ENCODE measurements at places on chromosomes 2 and 18.

DNA sequence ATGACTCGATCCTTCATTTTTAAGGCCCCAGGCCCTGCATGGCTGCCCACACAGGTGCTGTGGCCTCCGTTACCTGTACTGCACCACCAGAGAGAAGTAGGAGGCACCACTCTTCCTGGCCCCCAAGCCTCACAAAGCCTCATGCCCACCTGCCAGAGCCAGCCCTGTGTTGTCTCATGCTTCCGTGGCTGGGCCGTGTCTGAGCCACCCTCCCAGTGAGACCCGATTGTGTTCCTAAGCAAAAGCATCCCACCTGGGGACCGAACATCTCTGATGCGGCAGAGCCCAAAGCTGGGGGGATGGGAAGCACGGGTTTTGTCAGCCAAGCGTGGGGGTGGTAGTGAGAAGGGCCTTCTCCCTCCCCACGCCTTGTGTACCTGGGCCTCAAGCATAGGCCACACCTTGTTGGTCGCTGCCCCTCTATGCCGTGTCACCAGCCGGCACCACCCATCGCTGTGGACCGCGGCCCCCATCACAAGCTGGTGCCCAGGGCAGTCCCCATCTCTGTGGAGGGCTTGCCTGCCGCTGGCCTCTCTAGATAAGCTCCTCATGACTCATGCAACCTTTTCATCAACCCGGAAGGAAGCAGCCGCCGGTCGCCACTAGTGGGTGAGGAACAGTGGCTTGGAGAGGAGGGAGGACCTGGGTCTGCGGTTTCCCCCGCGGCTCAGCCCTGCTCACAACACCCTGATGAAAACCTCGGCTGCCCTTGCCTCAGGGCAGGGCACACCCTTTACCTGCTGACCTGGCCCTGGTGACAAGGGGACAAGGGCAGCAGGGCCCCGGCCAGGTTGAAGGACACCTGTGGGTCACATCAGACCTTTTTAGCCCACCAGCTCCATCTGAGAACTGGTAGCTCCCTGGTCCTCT is 2.7 kb upstream of the RNPEPL1 start:
- DNase-seq: no peak

DNA sequence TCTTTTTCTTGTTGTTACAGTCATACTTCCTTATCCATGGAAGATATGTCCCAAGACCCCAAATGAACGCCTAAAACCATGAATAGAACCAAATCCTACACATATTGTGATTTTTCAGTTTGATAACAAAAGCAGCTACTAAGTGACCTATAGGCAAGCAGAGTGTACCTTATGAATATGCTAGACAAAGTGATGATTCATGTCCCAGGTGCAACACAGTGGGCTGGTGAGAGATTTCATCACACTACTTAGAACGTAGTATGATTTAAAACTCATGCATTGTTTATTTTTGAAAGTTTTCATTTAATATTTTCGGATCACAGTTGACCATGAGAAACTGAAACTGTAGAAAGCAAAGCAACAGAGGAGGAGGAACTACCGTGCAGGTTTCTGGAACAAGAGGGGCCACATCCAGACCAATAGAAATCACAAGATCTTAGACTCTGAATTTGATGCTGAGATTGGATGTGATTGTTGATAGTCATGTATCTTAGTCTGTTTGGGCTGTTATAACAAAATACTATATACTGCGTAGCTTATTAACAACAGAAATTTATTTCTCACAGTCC is 470.8 kb upstream of the VRK2 start:
- DNase-seq: no peak

- no peak for DNase-seq
Measured at GRCh38 chr2:239734436-239735005, 290.6 kb downstream of the NDUFA10 start.

- no peak for DNase-seq
Measured at GRCh38 chr2:212959471-212960117, 191.8 kb downstream of the IKZF2 start.

- DNase-seq: peak; percentile 15
Measured at GRCh38 chr2:157627594-157628476, 829 bp downstream of the ACVR1C start.

DNA sequence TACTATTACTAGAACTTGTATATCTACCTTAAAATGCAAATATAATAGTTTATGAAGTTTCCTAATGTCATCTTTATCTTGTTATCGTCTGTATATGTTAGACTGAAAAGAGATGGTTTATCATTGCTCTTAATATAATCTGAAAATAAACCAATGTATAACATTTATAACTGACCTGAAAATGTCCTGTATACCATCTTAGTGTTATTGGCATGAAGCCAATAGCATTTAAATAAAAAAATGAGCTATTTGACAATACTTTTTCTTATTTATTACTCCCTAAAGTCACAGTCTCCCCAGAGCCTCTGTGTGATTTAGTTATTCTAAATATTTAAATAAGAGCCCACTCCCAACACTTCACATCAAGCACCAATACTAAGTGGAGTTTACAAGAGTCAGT is 1.8 kb downstream of the VWC2L start:
- no peak for DNase-seq

GRCh38 chr2:188196343-188197008 is 95.2 kb upstream of the GULP1 start:
- DNase-seq: no peak

DNA sequence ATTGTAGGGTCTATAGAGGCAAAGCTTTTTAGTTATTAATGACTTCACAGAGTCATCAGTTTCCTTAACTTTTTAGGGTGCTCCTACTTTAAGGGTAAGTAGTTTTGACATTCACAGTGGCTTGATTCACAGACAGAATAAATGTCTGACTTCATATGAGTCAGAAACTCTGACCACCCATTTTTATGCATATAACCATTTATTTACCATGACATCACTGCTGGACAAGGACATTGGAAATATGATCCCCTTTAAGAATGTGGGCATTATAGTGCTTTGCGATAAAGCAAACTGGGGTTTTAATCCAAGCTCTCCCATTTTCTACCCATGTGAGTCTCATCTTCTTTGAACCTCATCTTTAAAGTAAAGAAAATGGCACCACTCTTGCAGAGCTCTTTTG is 162.0 kb upstream of the MC4R start:
- DNase-seq: no peak

DNA sequence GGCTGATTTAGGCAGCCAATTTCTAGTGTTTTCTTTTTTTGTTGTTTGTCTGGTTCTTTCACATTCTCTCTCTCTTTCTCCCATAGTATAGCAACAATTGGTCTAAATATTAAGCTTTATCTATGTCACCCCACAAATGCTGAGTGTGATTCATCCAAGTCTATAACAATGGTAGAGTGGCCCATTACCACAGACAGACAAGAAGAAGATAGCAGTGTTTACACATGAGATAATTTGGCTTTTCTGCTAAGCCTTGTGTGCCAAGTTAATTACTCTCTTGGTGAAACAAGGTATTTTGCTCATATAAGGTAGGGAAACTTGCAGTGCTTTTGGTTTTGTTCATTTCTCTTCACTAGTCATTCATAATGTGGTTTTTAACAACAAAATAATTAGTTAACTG is 166.5 kb downstream of the SLC8A1 start:
- no peak for DNase-seq

- DNase-seq: no peak
Measured at GRCh38 chr2:232293191-232293590, 85.4 kb upstream of the ALPP start.

- no peak for DNase-seq
Measured at GRCh38 chr2:197576631-197577030, 60.8 kb downstream of the MOB4 start.

DNA sequence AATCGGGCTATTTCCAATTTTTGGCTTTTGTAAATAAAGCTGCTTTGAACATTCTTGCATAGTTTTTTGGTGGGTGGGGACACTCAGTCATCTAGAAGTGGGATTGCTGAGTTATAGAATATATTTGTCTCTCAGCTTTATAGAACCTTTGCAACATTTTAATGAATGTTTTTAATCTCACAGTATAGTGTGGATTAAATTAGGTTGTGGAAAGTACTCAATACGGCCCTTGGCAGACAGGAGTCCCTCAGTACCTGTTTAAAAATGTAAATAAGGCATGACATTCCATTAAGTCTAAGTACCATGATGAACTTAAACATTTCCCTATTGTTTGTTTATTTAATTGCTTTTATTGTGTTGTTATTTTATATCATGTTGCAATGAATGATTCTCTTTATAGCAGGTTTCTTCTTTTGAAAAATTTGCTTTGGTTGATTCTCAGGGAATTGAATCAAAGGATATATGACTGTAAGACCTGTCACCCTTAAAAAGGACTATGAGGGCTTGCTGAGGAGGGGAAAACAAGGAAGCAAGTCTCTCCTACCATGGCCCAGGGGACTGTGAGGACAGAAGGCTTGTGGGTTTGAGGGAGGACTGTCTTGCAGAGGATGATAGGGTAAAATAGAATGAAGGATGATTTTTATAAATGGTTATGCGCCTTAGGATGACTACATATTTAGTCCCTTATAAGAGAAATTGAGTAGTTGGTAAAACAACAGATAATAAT is 165.1 kb downstream of the RPIA start:
- DNase-seq: no peak

DNA sequence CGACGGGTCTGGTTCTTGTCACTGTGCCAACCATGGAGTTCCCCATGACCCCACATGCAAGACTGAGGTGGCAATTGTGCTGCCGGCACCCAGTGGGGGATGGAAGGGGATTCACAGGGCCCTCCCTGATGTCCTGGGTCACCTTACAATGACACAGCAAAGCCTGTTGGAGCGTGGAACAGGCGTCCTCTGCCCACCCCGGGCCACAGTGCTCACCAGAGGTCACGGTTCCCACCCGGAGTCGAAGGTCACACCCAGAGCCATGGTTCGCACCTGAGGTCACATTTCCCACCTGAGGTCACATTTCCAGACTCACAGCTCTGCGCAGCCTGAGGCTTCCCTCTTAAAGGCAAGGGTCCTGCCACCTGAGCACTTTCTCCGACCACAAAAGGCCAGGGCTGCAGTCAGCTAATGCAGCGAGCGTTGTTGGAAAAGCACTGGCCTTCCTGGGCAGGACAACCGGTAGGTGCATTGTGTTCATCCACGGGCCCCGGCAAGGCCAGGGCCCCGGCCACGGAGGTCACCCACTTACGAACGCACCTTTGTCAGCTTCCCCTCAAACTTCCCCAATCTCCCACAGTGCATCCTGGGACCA is 24.0 kb downstream of the KIF1A start:
- no peak for DNase-seq

DNA sequence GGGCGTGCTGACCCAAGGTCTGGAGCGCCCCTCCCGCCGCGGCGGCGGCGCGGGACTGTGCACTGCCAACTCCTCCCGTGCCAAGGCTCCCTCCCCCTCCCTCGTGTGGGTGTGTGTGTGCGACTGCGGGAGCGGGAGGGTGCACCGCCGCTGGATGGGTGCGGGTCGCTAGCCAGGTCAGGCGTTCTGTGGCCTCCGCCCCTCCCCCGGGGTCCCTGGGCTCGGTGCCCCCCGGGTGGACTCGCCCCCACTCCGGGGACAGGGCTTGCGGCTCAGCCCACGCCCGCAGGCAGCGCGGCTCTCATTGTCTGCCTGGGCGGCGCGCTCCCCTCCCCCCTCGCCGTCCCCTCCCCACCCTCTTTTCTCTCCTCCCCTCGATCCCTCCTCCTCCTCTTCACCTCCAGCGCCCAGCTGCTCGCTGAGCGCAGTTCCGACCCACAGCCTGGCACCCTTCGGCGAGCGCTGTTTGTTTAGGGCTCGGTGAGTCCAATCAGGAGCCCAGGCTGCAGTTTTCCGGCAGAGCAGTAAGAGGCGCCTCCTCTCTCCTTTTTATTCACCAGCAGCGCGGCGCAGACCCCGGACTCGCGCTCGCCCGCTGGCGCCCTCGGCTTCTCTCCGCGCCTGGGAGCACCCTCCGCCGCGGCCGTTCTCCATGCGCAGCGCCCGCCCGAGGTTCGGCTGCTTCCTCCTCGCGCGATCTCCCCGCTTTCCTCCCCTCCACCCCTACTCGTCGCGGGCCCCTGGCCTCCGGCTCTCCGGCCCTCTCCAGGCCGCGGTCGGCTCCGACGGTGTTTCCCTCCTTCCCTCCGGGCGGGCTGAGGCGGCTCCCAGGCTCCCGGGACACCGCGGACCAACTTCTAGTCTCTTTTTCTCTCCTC is at the start of gene GATA6:
Gene GATA6 (plus strand): TSS at position 579 of the 878 bp plus-strand sequence. CDS start 1,556 bp downstream, outside the sequence.
- peak; percentile 74 for DNase-seq

DNA sequence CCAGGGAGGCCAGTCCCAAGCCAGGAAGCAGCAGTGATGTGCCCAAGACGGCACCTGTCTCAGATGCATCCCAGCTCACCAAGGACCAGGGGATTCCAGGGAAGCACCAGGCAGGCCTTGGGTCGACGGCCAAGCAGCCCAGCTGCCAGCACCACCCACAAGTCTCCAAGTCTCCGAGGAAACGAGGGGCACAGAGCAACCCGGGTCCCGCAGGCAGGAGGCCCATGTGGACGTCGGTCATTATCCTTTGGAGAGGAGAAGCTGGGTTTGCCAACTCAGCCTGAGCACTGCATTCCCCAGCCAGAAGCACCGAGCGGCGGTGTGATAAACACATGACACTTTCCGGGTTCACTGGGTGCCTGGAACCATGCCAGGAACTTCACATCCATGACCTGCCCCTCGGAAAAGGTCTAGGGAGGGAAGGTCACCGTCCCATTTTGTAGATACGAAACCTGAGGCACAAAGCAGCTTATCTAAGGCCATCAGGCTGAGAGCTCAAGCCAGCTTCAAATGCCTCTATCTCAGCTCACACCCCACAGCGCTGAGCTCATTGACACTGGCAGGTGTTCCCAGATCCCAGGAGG is 104.5 kb downstream of the ZNF516 start:
- no peak for DNase-seq

- DNase-seq: no peak
Measured at GRCh38 chr2:27707462-27708256, 44.0 kb downstream of the SLC4A1AP start.

DNA sequence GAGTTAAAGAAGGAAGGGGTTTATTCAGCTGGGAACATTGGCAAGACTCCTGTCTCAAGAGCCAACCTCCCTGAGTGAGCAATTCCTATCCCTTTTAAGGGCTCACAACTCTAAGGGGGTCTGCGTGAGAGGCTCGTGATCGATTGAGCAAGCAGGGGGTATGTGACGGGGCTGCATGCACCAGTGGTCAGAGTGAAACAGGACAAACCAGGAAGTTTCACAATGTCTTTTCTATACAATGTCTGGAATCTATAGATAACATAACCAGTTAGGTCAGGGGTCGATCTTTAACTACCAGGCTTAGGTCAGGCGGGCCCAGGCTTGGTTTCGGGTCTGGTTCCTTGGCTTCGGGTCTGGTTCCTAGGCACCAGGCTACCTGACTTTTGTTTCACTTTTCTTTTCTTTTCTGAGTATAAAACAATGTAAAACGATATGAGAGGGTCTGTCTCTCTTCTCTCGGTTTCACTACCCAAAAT is 30.1 kb upstream of the LIPG start:
- no peak for DNase-seq

- DNase-seq: no peak
Measured at GRCh38 chr18:78898066-78898465, 81.6 kb upstream of the SALL3 start.

GRCh38 chr2:201831469-201831868 is 25.1 kb downstream of the CDK15 start:
- DNase-seq: no peak

- no peak for DNase-seq
Measured at GRCh38 chr2:134739879-134740301, 21.1 kb upstream of the TMEM163 start.

GRCh38 chr2:237060534-237061312 is 25.0 kb upstream of the COPS8 start:
- DNase-seq: peak; percentile 61
